ENCODE measurements at places on chromosomes 2 and 18.
A peak's percentile ranks its signal among the peaks of the same experiment; 100 is the strongest.

- DNase-seq, result no peak
Measured at GRCh38 chr2:21381421-21381820, 257.7 kb downstream of the TDRD15 start.

GRCh38 chr2:53854678-53855077 lies 5.1 kb downstream of the GPR75 start:
- DNase-seq, result no peak

DNA sequence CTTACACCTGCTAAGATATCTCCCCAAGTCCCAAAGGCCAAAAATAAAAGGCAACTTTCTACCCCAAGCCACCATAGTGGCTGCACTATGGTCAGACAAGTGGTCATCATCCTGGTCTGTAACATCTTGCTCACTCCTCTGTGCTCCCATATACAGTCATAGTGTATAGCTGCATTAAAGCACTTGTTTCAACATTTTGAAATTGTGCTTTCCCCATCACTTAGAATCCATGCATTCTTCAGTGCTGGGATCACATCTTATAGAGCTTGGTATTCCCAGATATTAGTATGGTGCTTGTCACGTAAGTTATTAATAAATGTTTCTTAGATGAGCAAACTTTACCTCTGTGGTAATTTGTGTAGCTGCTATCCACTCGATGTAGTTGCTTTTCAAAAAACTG lies 40.4 kb upstream of the CDC42EP3 start:
- DNase-seq, result peak; percentile 43

DNA sequence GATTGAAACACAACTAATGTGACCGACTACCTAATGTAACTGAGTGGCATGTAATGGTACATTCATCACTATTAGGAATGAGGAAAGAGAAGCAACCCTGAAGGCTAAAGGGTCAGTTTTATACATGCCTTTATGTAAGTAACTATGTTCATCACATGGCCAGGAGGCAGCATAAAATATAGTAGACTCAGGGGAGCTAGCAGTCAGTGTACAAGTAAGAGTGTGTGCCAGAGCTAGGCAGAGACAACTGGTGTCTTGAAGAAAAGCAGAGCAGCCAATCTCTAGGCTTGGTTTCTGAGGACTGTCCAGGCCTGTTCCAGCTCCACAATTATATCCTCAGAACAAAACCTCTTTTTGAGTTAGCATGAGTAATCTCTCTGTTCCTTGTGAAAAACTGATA lies 18.1 kb downstream of the SMAD2 start:
- DNase-seq, result peak; percentile 9

GRCh38 chr2:213216461-213216860 lies 65.0 kb upstream of the IKZF2 start:
- peak; percentile 38 for DNase-seq

DNA sequence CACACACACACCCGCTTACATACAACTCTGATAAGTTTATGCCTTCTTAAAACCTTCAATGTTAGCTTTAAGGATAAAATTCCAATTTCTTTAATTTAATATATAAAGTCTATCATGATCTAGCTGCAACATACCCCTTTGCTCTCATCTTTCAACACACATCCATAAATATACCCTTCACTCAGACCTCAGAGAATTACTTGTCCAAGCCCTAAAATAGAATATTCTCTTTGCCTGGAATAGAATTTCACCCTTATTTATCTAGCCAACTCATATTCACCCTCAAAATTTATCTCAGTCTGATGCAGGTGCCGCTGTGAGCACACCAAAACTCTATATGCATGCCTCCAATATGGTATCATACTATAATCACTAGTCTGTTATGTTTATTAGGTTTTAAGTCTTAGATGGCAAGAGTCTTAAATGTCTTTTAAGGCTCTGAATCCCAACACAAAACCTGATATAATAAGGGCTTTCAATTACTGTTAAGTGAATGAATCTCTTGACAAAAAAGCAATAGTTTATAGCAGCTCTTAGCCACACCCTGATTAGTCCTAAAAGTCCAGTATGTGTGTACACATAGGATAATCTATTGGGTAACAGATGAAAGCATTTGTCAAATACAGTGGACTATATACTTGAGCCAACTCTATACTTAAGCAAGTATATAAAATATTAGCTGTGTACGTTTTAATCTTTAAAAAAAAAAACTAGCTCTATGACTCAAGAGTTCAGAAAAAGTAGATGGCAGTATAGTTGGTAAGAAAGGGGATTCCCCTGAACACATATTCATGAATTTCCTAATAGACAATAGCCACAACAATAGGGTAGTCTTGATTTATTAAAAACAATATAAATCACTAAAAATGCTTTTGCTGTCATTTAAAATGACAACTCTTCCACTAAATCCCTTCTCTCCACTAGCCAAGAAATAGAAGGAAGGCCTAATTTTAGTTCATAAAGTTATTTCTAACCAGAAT lies 144.5 kb downstream of the EXOC6B start:
- DNase-seq, result no peak

- DNase-seq, result no peak
Measured at GRCh38 chr2:75614162-75614651, 32.4 kb upstream of the MRPL19 start.

- no peak for DNase-seq
Measured at GRCh38 chr2:31402388-31402787, 12.2 kb downstream of the XDH start.

- no peak for DNase-seq
Measured at GRCh38 chr2:21423854-21424253, 300.1 kb downstream of the TDRD15 start.

DNA sequence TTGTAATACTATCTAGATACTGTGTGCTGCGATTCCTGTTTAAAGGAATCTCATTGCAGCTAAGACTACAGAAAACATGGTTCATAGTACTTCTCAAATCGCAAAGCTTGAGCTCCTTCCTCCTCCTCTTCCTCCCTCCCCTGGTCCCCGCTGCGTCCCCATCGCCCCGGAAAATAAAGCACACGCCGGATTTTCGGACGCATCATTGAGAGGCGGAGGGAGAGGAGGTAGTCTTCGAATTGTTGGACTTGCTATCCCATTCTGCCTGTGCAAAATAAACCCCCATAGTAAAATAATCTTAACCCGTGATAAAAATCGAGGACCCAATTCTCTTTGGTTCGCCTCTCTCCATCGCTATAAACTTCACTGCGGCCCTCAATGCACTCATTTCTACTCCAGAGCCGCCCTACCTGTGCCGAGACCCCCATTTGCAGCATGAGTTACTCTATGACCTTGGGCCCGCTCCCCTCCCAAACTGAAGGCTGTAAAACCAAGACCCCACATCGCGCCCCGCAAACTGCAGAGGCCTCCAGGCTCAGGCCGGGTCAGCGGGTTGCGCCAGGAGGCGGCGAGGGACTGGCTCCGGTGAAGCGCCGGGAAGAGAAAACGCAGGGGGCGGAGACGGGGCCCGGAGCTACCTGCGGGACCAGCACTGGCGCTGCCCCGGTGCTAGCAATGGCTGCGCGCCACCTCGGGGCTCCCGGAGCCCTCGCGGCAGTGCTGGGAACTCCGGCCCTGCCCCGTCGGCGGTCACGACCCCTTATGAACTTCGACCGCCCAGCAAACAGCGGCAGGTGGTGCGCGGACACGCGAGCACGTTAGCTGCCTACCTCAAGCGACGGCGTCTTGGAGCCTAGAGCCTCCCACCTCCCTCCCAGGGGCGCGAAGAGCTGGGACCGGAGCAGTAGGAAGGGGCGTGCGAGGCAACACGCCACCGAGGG lies 649 bp downstream of the ESCO1 start:
- peak; percentile 71 for DNase-seq

GRCh38 chr2:85011747-85012146 lies 40.8 kb downstream of the KCMF1 start:
- no peak for DNase-seq

- DNase-seq, result peak; percentile 58
Measured at GRCh38 chr2:18630101-18630500, 40.7 kb upstream of the NT5C1B start.

DNA sequence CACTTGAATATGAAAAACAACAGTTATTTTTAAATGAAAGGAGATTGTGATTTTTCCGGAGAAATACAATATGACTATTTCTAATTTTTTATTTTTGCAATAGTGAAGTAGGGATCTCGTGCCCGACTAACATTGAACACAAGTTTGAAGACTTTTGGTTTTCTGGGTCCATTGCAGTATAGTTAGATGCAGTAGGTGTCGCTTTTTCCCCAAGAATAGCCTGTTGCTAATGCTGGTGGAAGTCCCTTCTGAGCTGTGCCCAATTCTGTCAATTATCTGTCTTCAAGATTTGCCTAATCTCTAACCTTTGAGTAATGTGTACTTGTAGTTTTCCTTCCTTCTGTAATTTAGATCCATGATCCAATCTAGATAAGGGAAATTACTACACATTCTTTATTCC lies 36.5 kb downstream of the SEMA4F start:
- DNase-seq, result peak; percentile 80

- no peak for DNase-seq
Measured at GRCh38 chr2:216888887-216889622, 29.2 kb upstream of the TNP1 start.

GRCh38 chr2:190379249-190379964 lies 28.7 kb upstream of the MFSD6 start:
- no peak for DNase-seq

GRCh38 chr18:35573531-35573930 lies 8.0 kb upstream of the GALNT1 start:
- no peak for DNase-seq

DNA sequence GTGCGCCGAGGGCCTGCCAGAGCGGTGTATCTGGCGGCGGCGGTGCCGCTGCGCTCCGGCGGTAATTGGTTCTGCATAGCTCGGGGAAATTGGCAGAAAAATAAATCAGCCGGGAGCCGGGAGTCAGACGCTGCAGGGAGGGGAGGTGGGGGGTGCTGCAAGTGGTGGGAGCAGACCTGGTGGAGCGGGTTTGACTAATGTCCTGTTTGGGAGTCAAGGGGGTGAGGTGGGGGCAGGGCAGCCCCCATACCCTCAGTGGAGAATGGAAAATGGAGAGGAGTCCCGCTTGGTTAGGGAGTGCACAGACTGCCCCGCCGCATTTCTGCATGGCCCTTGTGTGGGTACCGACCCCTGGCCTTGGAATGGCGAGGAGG lies 107.3 kb downstream of the DYSF start:
- no peak for DNase-seq

DNA sequence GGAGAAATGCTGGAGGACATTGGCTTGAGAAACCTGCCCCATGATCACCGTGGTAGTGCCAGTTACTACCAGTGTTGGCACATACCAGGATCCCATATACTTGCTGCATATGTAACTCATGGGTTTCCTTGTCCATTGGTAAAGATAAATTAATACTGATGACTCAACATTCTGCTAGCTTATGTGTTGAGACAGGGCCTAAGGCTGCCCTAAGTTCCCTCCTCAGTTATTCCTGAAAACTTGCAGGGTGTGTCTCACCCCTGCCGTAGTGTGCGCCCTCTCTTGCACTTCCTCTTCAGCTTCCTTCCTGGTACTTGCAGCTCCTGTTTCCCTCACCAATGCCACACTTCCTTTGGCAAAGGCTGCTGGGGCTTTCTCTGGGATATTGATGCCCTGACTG lies 4.3 kb upstream of the INO80C start:
- DNase-seq, result no peak

DNA sequence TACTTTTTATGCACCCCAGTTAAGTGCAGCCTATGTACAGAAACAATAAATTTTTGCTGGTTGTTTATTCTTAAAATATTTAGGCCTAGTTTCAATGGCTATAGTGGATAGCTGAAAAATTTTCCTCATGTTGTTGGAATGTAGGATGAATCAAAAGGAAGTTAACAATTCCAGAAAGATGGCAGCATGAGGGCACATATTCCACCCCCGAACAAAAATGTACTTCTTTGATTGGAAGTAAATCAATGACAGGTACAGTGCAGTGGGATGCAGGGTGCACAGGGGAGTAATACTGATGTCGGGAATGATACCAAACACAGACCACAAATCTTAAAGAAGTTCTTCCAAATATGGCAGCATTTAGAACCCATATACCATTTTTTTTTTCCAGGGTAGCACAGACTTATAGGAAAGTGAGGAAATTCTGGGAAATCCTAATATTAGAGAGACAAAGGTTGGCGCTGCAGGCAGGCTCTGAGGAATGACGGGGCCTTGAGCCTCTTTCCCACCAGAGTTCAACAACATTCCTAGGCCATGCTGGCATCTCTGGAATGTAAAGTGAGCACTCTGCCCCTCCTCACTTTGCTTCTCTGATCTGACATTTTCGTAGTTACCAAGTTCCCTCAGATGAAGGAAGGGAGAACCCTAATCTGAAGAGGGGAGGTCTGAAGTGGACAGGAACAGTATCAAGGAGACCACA lies 36.6 kb upstream of the IKZF2 start:
- peak; percentile 75 for DNase-seq

GRCh38 chr18:74276609-74277008 lies 15.2 kb downstream of the CYB5A start:
- DNase-seq, result no peak

DNA sequence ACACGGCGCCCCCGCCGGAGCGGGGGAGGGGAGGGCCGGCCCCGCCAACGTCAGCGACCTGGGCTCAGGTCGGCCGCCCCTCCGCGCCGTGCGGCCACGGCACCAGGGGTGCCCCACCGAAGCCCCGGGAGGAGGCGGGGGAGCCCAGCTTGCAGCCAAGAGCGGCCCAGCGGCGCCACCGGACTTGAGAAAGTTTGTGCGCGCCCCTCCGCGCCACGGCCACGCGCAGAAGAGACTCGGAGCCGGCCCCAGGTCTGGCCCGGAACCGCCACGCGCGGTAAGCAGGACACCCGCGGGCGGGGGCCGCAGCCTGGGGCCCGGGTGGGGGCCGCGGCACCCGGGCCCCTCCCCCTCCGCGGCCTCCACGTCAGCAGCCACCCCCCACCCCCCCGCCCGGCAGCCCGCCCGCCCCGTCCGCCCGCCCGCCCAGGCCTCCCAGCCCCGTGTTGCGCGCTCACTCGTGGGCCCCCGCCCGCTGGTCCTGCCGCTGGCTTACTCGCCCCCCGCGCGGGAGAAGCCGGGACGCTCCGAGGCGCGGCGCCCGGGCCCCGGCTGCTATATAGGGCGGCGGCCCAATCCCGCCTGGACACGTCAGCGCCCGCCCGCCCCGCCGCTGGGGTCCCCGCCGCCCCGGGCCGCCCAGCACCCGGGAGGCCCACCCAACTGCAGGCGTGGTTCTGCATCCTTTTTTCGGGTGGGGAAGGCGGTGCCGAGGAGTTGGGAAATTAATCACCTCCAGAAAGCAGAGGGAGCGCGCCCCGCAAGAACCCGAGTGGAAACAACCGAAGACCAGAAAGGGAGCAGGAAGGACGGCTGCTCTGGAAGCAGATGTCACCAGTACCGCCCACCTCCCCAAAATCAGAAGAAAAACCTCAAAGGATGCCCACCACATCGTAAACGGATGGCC lies 42.9 kb downstream of the HDLBP start:
- peak; percentile 97 for DNase-seq

DNA sequence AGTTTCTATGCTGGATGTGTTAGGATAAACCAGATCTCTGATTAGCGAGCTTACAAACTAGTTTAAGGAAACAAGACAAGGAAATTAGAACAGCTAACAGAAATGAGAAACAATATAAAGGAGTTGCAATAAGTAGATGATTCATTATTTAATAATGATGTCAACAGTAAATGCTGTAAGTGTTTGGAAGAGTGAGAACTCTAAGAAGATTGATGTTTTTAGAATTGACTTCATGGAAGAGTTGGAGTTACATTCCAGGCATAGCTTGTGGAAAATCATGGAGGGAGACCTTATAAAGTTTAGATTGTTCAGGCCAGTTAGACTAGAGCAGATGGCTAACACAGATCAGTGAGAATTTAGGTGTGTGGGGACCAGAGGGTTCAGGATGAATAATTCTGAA lies 32.6 kb downstream of the PPP1R1C start:
- DNase-seq, result peak; percentile 23

GRCh38 chr2:23588106-23588505 lies 203.1 kb downstream of the KLHL29 start:
- DNase-seq, result no peak

- DNase-seq, result no peak
Measured at GRCh38 chr2:143762176-143762928, 633.1 kb downstream of the ARHGAP15 start.

Data from GM03348 (cell line).